Activated T-cell treated with anti-CD3 and anti-CD28 coated beads for 24 hours (primary cell): ENCODE measurements at places on chromosomes 2 and 18.

DNA sequence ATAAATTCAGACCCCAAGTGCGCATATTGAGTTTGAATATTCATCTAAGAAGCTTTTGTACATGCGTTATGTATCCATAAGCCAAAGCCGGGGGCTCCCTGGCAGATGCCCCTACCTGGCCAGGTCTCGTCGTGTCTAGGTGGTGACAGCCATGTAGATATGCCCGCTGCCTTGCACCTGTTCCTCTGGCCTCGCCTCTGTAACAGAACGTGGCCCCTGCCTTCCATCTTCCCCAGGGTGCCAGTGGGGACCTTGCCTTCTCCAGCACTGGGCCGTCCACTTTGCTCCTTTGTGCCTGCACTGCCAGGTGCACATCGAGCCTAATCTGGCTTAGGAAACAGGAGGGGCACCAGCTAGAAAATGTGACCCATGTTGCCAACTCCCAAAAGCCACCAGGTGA, 198.2 kb downstream of the AGAP1 start:
- no peak for DNase-seq

DNA sequence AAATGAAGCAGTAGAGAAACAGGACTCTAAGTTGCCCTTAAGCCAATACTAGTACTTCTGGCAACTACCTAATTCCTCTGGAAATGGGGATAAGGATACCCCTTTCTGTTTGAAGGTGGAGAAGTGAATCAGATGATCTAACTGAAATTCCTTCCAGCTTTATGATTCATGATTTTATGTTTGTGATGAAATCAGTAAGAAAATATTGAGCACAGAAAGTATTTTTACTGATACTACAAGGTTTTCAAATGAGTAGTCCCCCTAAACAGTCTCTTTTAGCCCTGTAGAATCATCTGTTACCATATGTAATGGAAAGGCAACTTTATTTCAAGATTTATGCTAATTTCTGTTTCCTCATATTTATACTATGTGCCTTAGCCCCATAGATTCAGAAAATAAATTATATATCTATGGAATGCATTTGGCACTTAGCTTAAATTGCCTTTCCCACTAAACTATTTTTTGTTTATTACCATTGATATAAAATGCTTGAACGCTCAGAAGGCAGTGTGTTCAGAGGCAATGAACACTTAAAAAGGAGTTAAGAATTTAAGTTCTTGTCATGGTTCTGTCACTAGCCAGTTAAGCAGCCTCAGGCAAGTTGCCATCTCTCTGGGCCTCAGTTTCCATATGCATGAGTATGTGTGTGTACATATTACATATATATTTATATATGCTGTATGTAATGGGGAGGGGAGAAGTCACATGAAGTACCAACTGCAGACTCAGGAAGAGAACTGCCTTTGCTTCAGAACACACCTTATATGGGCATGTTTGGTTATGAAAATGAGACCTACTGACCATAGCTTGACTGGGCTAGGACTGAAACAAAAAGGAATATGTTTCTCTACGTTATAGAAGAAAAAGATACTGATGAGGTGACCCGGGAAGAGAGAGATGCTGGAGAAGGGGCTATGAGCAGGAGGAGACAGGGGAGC, 97.7 kb downstream of the CDC42EP3 start:
- no peak for DNase-seq

GRCh38 chr2:42202634-42203008, 33.5 kb downstream of the EML4 start:
- DNase-seq: no peak

DNA sequence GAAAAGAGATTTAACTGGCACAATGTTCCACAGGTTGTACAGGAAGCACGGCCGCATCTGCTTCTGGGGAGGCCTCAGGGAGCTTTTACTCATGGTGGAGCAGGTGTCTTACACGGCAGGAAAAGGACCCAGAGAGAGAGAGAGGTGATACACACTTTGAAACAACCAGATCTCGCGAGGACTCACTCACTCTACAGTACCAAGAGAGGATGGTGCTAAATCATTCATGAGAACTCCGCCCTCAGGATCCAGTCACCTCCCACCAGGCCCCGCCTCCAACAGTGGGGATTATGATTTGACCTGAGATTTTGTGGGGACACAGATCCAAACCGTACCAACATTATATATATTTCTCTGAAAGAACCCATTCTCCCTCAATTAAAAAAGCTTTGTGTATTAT, 79.7 kb upstream of the DOCK10 start:
- no peak for DNase-seq

- DNase-seq: no peak
These were observed 1.0 kb upstream of the B3GNT7 start for GRCh38 chr2:231394211-231395141.

DNA sequence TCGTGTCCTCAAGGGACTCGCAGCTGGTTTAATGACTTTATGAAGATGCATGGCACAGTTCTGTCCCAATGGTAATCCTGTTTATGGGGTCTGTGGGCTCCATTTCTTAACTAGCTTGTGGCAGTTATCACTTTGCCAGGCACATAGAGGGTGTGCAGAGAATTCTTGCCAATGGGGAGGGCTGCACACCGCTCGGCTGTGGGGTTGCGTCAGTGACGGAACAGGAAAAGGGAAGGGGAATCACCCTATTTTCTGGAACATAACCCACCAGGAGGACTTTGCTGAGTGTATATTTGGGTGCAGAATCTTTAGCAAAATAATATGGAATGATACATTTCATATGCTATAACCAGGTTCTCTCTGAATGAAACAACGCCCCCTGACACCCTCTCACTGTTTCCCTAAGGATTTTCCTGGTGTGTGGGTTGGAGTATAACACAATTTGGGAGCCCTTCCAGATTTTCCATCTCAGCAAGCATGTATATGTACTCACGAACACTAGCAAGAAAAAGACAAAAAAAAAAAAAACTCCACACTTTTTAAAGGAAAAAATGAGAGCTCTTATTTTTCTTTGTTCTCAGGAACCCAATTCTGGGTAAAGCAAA, 43.9 kb upstream of the TRIB2 start:
- DNase-seq: no peak

DNA sequence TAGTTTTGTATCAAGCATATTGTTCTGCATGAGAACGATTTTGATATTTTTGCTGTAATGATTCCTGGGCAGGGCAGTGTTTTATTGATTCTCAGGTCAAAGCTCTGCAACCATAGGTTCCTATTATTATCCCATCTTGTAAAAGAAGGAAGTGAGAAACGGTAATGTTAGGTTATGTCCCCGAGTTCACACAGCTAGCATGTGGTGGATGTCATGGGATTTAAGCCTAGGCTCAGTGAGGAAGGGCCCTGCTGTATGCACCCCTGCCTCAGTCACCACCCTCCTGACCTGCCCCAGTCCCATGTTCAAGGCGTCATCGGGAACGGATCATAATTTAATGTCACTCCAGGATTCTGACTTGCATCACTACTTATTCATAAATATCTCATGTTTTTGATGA, 10.7 kb downstream of the ACP1 start:
- DNase-seq: no peak

DNA sequence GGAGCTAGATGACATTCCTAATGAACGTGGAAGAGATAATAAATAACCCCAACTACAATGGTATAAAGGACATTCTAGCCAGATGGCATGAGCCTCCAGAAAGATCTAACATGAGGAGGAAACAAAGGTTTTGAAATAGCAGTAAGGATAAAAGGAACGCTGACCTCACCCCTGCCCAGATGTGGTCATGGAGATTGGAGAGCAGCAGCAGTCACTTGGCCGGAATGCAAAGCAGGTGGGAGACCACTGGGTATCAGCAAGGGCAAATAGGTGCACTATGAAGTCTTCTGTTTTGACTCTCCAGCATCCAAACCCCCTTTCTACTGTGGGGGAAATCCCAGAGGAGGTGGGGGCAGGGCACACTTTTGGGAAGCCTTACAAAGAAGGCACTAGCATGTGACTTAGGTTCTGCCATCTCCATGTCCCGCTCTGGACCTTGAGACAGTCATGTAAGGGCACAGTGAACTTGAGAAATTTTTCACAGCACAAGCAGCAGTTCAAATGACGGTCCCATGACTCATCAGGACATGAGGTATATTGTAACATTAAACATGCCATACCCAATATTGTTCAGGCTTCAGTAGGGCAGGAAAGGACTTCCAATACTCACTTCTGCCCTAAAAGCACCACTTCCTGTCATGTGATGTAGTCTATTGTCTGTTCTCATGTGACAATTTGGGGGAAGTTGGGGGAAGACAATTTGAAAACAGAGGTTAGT, 55.2 kb downstream of the METTL4 start:
- DNase-seq: no peak

DNA sequence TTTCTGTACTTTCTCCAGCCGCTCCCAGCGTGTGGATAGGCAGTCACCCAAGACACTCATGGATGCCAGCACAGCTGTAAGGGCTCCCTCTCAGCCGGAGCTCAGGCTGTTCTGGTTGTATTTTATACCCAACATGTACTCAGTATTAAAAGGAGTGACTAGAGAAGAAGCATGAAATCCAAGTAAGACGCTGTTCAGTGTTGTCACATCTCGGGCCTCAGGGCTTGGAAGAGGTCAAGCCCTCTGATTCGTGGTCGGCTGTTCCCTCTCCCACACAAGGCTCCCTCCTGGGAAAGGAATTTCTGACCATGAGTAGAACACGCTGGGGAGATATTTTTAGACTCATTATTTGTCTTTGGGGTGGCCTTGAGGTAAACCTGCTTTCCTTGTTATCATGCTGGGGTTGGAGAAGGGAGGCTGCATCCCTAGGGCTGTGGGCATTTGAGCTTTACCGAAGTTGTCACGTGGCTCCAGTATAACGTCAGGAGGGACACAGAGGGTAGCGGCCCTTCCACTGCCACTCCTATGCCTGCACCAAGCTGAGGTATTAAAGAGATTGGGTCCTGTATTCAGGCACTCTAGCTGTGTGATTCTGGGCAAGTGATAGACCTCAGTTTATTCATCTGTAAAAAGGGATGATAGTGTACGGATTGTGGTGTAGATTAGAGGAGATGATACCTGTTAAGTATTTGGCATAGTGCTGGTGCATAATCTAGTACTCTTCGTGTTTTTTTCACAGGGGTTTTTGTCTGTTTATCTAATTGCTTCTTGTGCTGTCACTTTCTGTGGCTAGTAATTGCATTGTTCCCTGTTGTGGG, 34.1 kb downstream of the HK2 start:
- no peak for DNase-seq

DNA sequence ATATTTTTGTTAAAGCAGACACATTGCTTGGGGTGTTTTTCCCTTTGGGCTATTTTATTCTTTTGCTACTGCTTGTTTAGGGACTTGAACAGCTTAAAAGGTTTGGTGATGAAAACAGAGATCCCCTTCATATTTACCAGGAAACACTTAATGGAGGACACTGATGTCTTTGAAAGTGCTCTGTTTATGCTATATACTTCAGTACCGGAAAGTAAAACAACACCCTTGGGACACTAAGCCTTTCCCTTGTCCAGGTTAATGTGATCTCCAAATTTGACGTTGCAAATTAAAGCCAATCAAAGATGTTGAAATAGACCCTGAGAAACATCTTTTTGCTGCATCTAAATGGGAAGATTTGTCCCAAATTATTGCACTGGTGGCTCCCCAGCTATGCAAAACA, 564.6 kb upstream of the PKDCC start:
- no peak for DNase-seq

DNA sequence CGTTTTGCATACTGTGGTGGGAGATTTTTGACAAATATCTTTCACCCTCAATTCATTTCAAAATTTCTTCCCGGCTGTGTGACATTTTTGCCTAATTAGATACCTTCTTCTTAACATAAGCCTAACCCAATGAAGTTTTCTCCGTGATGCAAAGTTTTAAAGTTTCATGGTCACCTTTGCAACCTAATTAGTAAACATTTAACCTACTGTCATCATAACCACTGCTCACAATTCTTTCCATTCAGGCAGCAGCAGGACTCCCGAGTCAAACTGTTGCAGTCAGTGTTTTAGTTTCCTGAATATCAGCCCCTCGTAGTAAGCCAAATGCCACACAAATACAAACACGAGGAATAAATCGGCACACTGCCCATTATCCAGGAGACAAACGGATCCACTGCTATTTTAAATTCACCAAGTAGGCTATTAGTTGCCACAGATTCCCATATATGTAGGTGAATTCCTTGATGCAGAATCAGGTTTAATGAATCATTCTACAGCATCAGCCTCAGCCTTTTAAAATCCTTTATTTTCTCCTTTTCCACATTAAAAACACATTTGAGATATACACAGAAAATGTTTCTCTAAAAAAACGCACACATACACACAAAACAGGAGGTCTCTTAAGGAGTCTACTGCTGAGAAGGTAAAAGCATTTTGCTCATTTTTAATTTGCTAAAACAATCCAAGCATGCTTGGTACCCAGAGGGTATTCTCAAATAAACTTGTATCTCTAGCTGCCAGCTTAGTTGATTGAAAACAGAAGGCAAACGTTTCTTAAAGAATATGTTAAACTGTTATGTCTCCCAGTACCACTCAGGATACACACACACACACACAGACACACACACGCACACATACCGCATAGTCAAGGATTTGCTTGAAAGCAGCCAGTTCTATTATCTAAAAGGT, 106.5 kb upstream of the KCTD1 start:
- DNase-seq: no peak

DNA sequence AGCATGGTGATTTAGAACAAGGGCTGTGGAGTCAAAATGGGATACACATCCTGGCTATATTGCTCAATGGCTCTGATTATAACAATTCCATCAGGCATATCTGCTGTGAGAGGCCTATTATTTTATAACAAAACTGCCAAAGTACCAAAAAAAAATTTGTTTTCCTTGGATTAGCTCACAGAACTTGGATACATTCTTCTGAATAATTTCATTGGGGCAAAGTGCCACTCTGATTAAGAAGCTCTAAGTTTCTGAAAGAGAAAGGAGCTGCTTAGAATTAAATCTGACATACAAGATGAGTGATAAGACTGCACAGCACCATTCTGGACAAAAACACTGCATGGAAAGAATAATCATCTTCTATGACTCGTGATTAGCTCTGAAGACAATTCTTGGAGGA, 85.7 kb downstream of the SMC6 start:
- DNase-seq: no peak

GRCh38 chr2:239750045-239750835, 274.9 kb downstream of the NDUFA10 start:
- no peak for DNase-seq

DNA sequence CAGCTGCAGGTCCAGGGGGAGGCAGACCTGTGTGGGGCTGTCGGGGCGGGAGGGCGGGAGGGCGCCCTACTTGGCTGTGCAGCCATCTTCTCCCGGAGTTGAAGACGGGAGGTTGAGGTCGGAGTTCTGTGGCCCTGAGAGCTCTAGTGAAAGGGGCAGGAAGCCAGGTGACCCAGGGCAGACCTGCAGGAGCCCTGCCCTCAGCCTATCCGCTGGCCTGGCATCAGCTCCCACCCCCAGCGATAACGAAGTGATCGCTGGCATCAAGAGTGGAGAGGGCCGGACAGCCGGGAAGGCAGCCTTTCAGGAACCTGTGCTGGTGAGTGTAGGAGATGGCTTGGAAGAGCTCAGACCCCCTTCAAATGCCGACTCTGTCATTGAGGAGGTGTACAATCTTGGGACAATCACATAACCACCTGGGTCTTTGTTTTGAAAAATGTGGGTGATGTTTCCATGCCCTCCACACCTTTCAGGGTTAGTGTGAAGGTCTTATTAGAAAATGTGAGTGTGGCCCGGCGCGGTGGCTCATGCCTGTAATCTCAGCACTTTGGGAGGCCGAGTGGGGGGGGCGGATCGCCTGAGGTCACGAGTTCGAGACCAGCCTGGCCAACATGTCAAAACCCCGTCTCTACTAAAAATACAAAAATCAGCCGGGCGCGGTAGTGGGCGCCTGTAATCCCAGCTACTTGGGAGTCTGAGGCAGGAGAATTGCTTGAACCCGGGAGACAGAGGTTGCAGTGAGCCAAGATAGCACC, 1.3 kb downstream of the ARHGEF4 start:
- no peak for DNase-seq

- DNase-seq: no peak
These were observed 424.3 kb upstream of the ACVR2A start for GRCh38 chr2:147420517-147420916.
